ENCODE measurements at places on chromosomes 13 and 19. TPM values are rescaled to one million over a fixed set of nuclear protein-coding genes. Genes with fewer than 3 reads are reported as not detected.

Gene TINCR
- total RNA-seq = 0.60 TPM

- no peak for DNase-seq
These were observed 50.9 kb downstream of the IRS2 start for GRCh38 chr13:109735436-109735966.

DNA sequence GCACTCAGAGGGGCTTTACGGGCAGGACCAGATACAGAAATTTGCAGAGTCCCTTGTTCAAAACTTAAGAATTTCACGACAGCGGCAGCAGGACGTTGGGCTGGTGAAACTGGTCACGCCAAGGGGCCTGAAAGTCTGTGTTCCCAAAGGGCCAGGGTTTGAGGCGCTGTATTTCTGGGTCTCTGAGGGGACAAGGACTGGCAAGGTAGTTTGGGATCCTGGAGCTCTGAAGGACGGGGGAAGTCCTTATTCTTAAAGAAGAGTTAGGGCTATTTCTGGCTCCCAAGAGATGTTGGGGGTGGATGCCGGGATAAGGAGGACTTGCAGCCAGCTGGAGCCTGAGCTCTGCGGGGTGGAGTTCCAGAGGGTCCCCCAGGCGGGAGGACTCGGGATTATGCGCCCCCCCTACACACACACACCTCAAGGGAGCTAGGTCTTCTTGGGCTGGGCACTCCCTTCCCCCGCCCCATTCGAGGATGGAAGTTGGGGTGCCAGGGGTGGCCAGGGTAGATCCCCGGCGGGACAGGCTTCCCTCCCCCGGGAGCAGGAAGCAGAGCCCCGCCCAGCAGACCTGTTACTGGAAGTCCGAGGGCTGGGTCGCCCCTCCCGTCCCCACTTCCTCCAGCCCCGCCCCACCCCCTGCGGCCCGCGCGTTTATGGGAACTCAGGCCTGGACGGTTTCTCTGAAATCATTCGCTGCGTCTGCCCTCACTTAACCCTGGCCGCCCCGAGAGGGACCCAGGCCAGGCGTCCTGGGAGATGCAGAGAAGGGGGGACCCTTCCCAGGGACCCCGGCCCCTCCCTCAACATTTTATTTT lies 5.6 kb downstream of the BCL3 start:
- DNase-seq = no peak

- DNase-seq = no peak
These were observed 81.2 kb upstream of the WASF3 start for GRCh38 chr13:26476111-26476781.

DNA sequence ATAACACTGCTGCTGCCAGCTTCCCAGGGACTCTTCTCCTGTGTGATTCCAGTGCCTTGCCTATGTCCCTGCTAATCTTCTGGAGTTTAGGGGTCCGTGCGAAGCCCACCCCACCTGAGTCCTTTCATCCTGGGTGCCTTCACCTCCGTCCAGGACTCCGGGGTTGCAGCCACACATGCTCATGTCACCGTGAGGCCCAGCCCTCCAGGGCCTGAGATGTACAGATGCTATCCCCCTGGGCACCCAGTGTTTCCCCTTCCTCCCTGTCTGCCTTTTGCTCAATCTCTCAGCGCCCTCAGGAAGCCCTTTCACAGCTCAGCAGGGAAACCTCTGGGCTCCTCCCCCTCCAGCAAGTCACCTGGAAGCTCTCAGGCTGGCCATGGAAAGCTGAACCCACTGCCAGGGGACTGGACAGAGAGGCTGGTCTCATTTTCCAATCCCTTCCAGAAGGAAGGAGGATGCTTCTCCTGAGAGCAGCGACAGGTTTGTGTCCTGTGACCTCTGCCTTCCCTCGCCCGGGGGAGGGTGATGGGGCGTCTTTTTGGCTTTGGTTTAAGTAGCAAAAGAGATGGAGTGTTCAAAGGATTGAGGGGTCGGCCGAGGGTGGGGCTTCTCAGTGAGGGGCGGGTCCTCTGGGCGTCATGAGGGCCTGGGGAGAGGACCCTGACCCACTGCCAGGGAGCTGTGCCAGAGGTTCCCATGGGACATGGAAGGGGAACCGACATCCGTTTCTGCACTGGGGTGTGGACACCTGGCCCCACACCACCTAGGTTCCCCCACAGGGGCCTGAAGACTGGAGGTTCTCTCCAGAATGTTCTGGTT lies 30.8 kb upstream of the TFDP1 start:
- DNase-seq = no peak

- no peak for DNase-seq
These were observed 682.7 kb upstream of the ARGLU1 start for GRCh38 chr13:107250628-107251027.

- no peak for DNase-seq
These were observed 15.5 kb downstream of the SERP2 start for GRCh38 chr13:44389060-44389666.

GRCh38 chr13:42832341-42833096 lies 51.1 kb downstream of the FAM216B start:
- DNase-seq = no peak

Data from progenitor cell of endocrine pancreas (in vitro differentiated cells).